CD4-positive, alpha-beta memory T cell (primary cell): ENCODE measurements at places on chromosomes 16 and 17.

GRCh38 chr17:77796176-77796860, 162.2 kb upstream of the TNRC6C start:
- no peak for DNase-seq

GRCh38 chr17:15398291-15398690, 56.9 kb upstream of the TEKT3 start:
- DNase-seq: no peak

GRCh38 chr16:65318590-65319257, 196.9 kb upstream of the CDH11 start:
- no peak for DNase-seq

DNA sequence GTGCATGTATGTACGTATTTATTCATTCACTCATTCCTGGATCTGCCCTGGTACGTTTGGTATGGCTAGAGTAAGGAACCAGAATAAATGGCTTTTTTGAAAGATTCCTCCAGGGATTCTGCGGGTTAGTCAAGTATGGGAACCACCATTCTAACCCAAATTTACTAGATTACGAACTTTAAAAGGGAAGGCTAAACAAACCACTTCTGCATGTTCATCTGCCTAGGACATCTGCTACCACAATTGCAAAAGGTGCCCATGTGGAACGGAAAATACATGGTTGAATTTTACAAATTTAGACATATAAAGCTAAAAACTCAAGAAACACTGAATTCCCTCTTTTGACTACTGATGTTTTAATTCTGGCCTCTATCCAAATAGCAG, 22.1 kb downstream of the CYTH1 start:
- no peak for DNase-seq

GRCh38 chr16:51048544-51048943, 102.5 kb downstream of the SALL1 start:
- DNase-seq: no peak

- DNase-seq: no peak
These were observed 49.6 kb downstream of the PITPNM3 start for GRCh38 chr17:6506679-6507231.

GRCh38 chr17:47735536-47736011, 2.5 kb downstream of the TBX21 start:
- no peak for DNase-seq

- no peak for DNase-seq
These were observed 24.9 kb downstream of the RAB11FIP3 start for GRCh38 chr16:450385-450784.

- DNase-seq: no peak
These were observed 36.2 kb downstream of the YPEL2 start for GRCh38 chr17:59367657-59368045.

DNA sequence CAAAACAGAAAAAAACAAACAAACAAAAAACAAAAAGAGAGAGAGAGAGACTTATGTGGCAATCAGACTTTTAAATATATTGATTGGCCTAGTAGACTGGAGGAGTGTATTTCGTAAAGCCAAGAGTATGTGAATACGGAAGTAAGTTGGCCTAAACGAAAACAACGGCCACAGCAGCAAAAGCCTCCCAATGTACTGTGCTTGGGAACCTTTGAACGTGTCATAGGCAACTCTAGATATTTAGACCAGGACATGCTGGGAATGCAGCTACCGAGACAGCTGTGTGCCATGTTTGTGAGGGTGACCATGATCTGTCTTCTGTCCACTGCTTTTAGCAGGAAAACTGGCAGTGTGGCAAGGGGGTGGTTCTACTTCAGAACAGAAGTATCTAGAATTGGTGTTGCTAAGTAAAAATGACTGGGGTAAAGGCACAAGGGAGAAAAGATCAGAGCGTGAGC, 7.4 kb downstream of the MAF start:
- DNase-seq: no peak

DNA sequence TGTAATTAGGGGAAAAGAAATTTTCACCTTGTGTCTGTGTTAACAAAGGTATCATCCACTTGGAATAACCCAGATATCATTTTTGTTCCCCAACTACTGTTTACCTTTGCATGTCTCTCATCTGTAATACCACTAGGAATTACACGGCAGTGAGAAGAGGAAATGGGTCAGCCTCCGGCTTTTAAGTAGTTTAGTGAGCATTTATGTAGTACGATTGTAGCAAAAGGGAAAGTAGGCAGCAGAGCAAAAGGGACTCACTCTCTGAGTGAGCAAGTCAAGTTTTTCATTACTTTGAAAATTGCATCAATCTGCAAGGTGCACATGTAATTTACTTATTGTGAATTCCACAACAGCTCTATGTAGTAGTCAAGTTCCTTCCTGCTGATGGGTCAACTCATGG, 11.2 kb downstream of the PHF12 start:
- no peak for DNase-seq

GRCh38 chr16:57530104-57530521, 6.3 kb downstream of the CCDC102A start:
- peak; percentile 59 for DNase-seq

DNA sequence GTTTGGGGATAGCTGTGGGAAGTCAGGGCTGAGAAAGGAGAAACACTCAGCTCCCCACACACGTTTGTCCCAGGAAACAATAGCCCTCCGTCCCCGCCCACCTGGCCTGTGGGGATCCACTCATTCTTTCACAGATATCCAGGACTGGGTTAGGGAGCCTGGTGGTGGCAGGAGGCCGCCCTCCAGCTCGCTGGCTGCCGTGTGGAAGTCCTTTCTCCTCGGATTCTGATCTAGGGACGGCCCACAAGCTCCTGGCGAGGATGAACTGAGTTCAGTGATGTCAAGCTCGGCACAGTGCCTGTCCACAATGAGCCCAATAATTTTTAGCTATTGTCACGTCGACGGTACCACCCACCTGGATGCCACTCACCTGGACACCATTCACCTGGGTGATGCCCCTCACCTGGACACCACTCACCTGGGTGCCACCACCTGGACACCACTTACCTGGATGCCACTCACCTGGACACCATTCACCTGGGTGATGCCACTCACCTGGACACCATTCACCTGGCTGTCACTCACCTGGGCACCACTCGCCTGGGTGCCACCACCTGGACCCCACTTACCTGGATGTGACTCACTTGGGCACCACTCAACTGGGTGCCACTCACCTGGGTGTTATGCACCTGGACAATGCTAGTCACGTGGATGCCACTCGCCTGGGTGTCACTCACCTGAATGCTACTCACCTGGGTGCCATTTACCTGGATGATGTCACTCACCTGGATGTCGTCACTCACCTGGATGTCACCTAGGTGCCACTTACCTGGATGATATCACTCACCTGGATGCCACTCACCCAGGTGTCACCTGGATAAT, 172.5 kb upstream of the FOXF1 start:
- no peak for DNase-seq

- peak; percentile 45 for DNase-seq
These were observed 8.4 kb downstream of the RARA start for GRCh38 chr17:40317345-40317873.

DNA sequence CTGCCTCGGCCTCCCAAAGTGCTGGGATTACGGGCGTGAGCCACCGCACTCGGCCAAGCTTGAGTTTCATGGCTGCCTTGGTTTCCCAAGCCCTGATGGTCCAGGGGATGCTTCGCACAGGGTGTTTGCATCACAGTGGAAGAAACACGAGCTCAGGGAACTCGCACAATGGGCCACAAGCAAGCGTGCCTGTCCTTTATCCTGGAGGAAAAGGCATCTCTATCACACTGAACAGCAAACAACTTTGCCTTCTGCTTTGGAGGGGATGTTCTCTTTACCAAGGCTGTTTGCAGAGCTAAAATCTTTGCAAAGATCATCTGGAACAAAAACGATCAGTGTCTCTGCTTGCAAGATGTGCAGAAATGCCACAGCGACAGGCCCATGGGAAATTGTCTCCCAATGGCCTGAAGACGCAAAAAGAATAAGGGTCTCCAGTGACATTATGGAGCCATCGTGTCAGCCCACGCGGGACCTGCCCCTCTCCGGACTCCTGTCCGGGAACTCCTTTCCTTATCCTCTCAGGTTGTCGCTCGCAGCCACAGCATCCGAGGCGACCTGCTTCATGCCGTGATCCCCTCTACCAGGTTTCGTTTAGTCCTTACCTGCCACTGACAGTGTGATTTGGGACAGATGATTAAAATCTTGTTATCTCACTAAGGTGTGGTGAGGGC, 44.1 kb upstream of the CBFA2T3 start:
- no peak for DNase-seq

- no peak for DNase-seq
These were observed 18.3 kb upstream of the CCL5 start for GRCh38 chr17:35898283-35899070.

- no peak for DNase-seq
These were observed 402.7 kb upstream of the TNRC6C start for GRCh38 chr17:77555741-77556291.

DNA sequence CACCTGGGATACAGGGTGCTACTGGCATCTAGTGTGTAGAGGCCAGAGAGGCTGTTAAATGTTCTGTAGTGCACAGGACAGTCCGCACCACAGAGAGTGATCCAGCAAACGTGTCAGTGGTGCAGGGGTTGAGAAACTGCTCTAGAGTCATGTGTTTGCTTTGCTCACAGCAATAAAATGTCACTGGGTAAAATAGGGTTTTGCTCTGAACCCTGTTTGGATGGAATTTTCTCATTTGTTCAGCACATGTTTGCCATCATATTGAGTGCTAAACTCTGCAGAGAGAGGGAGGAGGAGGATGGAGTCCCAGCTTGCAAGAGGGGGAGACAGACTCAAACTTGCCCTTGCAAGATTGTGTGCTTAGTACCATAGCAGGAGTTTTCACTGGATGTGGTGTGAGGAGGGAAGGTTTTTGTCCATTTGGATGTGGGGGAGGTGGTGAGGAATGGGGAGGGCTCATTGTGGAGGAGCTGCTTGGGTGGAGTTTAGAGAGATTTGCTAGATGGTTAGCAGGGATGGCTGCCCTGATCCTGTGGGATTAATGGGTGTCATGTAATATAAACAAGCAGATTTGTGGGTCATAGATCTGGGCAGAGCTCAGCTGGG, 11.8 kb downstream of the PLCG2 start:
- no peak for DNase-seq

DNA sequence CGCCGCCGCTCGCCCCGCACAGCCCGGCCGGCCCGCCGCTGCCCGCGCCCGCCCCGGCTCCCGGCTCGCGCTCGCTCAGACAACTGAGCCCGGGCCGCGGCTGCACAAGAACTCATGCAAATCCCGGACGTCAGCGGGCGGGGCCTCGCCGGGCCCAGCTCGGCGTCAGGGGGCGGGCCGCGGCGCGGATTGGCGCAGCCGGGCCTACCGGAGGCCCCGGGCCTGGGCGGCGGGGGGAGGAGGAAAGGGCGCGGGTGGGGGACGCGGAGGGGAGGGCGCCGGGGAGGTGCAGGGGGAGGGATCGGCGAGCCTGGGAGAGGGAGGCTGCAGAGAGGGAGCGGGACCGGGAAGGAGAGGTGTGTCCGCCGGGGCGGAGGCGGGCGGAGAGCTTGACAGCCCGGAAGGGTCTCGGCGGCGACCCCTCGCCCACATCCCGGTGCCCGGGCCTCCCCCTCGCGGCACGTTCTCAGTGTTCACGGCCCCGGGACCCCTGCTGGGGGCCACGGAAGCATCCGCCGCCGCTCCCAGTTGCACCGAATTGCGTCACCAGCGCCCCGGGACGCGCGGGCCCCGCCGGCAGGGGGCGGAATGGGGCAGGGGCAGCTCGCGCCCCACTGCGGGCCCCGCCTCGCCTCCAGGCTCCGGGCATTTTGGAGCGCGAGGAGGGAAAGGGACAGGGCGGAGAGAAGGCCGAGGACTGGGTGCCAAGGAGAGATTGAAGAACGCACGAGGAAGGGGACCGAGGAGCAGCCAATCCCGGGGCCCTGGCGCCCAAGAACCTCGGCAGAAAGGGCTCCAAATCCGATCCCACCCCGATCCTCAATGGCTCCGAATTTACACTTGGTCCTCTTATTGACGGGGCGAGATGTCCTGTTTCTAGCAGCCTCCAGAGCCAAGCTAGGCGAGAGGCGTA, at the start of gene CBX4:
TSS of gene CBX4 (minus strand) at position 85 of the 913 bp plus-strand sequence. CDS start 189 bp downstream, outside the sequence.
- DNase-seq: peak; percentile 87

- DNase-seq: no peak
These were observed 69.5 kb downstream of the USP31 start for GRCh38 chr16:23079675-23080301.

GRCh38 chr16:25431472-25431871, 173.8 kb upstream of the ZKSCAN2 start:
- DNase-seq: no peak

GRCh38 chr17:50779747-50780353, 12.5 kb upstream of the ANKRD40CL start:
- DNase-seq: peak; percentile 83

- no peak for DNase-seq
These were observed 245.0 kb downstream of the KCNJ2 start for GRCh38 chr17:70414300-70414699.

GRCh38 chr17:57442401-57442823, 186.1 kb downstream of the MSI2 start:
- no peak for DNase-seq

GRCh38 chr17:10837921-10838320, at the start of gene PIRT:
Gene PIRT (minus strand): TSS chr17:10838087. CDS start chr17:10825645, 12,442 bp downstream.
- no peak for DNase-seq

DNA sequence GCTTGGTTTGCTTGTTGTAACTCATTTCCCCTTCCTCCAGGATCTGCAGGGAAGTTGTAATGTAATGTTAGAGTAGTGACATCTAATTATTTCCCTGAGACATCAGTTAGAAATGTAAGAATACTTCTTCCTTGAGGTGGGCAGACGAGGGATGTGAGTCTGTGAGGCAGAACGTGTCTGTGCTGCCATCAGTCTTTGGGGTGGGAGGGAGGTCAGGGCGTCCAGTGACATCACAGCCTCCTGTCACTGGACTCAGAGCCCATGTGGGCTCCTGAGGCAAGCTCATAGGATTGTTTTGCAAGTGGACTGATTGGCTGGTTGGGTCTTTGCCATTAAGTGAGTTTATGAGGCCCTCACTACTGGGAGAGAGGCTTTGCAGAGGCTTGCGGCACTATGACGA, 188.8 kb downstream of the CCDC182 start:
- DNase-seq: no peak

DNA sequence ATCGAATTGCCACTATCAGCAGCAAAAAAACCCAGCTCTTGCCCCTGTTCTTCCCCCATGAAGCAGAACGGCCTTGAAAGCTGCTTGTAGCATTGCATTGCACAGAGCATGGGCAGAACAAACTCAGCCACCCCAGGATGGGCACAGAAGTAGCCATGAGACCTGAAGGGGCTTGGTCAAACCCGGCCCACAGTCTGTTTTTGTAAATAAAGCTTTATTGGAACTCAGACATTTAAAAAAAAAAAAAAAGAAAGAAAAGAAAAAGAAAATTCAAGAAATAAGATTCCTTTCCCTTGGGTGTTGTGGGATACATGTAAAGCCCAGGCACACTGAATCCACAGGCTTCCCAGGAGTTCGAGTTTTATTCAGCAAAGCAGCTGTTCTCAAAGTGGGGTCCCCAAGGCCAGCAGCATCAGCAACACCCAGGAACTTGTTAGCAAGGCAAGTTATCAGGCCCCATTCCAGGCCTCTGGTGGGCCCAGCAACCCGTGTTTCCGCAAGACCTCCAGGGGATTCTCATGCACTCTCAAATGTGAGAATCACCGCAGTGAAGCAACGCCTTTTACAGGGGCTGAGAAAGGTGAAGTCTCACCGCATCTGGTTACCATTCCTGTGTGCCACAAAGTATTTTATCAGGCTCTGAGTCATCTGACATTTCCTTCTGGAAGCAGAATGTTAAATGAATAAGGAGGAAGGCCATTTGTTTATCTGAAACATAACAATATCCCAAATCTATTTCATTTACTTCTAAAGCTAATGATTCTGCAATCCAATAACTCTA, 108.2 kb downstream of the SLC39A11 start:
- DNase-seq: no peak
